Posterior vena cava (tissue), 2 donors: ENCODE measurements at places on chromosomes 5 and 9.
A peak's percentile ranks its signal among the peaks of the same experiment; 100 is the strongest.

DNA sequence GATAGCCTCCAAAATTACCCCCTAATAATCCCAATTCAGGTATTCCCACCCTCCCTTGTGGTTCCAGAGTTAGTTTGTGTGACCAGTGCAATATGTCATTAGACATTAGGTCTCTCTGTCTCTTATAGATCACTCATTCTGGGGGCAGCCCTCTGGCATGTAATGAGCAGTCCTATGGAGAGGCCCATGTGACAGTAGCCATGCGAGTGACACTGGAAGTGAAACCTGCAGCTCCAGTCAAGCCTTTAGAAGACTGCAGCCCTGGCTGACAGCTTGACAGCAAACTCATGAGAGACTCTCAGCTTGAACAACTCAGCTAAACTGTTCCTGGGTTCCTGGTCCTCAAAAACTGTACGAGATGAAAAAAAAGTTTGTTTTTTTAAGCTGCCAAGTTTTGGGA lies 54.0 kb upstream of the HSPB3 start:
- DNase-seq = no peak

DNA sequence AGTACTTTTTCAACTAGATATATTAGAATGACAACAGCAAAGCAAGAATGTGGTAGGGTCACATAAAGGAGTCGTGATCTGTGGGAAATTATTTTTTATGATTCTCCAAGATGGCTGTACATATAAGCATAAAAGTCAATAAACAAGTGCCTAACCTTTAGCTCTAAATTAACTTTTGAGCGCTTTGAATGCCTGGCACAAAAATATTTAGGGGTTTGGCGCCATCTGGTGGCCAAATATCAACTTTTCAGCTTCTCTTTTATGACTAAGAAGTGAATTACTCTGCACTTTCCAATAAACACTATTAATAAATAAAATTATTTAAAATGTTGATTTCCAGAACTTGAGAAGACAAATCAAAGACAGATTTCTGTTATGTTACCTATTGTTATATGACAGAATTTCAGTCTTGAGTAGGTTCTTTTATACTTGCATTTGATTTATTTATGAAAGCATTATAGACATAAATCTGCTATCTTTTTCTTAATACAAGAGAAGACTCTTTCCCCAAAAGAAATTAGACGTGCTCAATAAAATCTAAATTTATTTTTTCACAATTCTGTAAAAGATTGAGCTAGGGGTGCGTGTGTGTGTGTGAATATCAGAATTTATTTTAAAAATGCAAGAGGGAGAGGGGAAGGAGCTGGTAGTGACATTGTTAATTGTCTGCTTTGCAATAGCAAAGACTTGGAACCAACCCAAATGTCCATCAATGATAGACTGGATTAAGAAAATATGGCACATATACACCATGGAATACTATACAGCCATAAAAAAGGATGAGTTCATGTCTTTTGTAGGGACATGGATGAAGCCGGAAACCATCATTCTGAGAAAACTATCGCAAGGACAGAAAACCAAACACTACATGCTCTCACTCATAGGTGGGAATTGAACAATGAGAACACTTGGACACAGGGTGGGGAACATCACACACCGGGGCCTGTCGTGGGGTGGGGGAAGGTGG lies 36.7 kb upstream of the ARRDC3 start:
- DNase-seq = peak; percentile 81

GRCh38 chr5:172957458-172957857 lies 1.8 kb upstream of the RPL26L1 start:
- no peak for DNase-seq

DNA sequence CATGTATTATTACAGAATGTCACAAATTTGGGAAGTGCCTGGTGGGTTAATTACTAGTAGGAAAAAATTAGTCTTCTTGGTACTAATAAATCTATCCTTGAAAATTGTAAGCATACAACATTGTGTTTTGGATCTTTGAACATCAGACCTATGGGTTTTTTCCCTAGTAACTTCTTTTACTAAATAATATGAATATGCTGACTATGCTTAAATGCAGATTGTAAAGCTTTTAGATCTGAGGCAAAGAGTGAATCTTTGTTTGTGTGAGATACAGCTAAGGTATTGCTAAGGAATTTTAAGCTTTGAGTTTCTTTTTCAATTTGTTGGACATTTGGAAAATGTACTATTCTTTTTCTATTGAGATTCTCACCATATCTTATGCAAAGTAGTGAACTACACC lies 390.6 kb upstream of the CCNH start:
- DNase-seq = no peak

- no peak for DNase-seq
These were observed 35.9 kb upstream of the LECT2 start for GRCh38 chr5:135990528-135991255.

GRCh38 chr5:138833726-138834480 lies 41.2 kb downstream of the LRRTM2 start:
- no peak for DNase-seq

- no peak for DNase-seq
These were observed 987.6 kb downstream of the PTPRD start for GRCh38 chr9:9625248-9625647.
